ENCODE measurements at places on chromosomes 7 and 10.

DNA sequence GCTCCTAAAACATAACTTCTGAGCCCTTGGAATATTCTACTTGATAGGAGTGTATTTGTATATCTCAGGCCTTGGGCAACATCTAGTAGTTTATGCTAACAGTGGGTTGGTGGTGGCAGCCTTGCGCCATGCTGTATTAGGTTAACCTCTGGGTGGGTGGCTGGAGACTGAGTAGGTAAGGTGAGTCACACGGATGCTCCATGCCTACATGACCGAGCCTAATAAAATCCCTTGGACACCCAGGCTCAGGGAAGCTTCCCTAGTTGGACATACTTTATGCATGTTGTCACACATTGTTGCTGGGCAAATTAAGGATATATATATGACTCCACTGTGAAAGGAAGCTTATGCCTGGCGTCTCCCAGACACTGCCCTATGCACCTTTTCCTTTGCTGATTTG lies 6.0 kb upstream of the DAGLB start:
- DNase-seq, result no peak

GRCh38 chr7:113610572-113610971 lies 308.2 kb downstream of the PPP1R3A start:
- no peak for DNase-seq

DNA sequence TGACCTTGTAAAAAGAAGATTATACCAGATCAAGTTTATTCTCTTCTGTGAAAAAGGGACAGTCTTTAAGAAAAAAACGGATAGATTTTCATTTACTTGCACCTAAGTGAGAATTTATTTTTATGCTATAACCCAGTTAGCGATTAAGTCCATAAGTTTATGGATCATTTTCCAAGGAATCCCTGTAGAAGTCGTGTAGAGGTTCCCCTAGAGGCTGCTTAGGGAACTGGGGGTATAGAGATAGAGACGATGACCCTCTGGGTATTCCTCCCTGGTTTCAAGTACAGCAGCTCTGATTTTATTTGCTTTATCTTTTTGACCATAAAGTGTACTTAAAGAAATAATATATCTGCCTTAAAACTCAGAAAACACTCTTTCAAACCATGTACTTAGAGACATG lies 648.4 kb upstream of the LRRTM3 start:
- no peak for DNase-seq

GRCh38 chr7:3762146-3762831 lies 461.2 kb downstream of the SDK1 start:
- DNase-seq, result no peak

- no peak for DNase-seq
Measured at GRCh38 chr7:90267263-90267858, 22.4 kb downstream of the CFAP69 start.

- no peak for DNase-seq
Measured at GRCh38 chr7:91609525-91609924, 271.0 kb downstream of the MTERF1 start.

GRCh38 chr10:12847361-12847975 lies 154.0 kb downstream of the CCDC3 start:
- peak; percentile 4 for DNase-seq

DNA sequence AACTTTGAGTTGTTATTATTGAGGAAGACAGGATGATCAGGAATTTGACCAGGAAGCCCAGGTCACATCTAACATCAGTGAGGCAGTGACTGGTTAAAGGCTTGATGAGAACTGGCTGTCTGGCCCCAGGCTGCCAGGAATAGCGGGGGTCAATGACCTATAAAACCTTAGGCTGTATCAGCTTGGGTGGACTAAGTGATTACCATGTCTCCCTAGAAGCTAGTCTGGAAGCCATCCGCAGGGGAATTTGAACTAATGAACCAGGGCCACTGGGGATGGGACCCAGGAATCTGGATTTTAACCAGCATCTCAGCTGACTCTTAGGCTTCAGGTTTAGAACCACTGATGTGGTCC lies 56.6 kb downstream of the BPGM start:
- no peak for DNase-seq

- no peak for DNase-seq
Measured at GRCh38 chr7:39459636-39460035, 106.6 kb upstream of the YAE1 start.

DNA sequence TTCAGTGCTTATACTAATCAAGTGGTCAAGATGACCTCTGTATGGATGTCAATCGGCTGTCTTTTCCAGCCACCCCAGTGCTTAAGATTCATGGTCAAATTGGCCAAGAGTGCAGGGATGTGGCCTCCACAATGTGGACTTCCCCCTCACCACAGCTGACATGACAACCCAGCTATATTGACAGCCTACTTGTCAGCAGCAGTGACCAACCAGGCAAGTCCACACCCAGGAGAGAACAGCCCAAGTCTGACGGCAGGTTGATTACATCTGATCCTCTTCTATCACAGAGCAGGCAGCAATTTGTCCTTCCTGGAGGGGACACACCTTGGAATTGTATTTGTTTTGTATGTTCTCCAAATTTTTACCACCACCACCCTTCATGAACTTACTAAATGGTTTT lies 8.2 kb upstream of the ERVW-1 start:
- DNase-seq, result no peak

GRCh38 chr7:27560706-27561235 lies 101.9 kb downstream of the HIBADH start:
- no peak for DNase-seq

GRCh38 chr10:105096316-105096715 lies 455.2 kb downstream of the SORCS3 start:
- DNase-seq, result no peak

GRCh38 chr10:79070606-79071395 lies 2.0 kb downstream of the ZMIZ1 start:
- DNase-seq, result peak; percentile 22

- peak; percentile 12 for DNase-seq
Measured at GRCh38 chr7:116524609-116525297, at the start of gene CAV1. TSS of gene CAV1 (plus strand) at chr7:116525036. CDS start at chr7:116525063, 27 bp downstream.

GRCh38 chr10:76869931-76870330 lies 767.7 kb downstream of the KCNMA1 start:
- DNase-seq, result no peak

GRCh38 chr10:89548673-89549072 lies 13.3 kb upstream of the SLC16A12 start:
- no peak for DNase-seq

- DNase-seq, result no peak
Measured at GRCh38 chr7:24134535-24134934, 149.5 kb upstream of the NPY start.

- peak; percentile 52 for DNase-seq
Measured at GRCh38 chr7:104923010-104923421, 91.0 kb upstream of the KMT2E start.

- no peak for DNase-seq
Measured at GRCh38 chr7:128939861-128940410, 2.2 kb downstream of the IRF5 start.

- no peak for DNase-seq
Measured at GRCh38 chr7:66542049-66542448, 86.6 kb upstream of the KCTD7 start.

All from stimulated activated CD4-positive, alpha-beta T cell treated with anti-CD3 and anti-CD28 coated beads, Interleukin-4, amount 100 ng/mL, for 4 hours (primary cell).